ENCODE measurements at places on chromosomes 16 and 17.

GRCh38 chr16:21991621-21992020 is 9.3 kb downstream of the PDZD9 start:
- no peak for DNase-seq

- peak; percentile 94 for DNase-seq
Observed at GRCh38 chr16:85615014-85615851, 2.1 kb downstream of the GSE1 start.

GRCh38 chr17:66178642-66179041 is 13.3 kb downstream of the CEP112 start:
- no peak for DNase-seq

GRCh38 chr17:48856122-48856821 is 25.4 kb downstream of the CALCOCO2 start:
- no peak for DNase-seq

DNA sequence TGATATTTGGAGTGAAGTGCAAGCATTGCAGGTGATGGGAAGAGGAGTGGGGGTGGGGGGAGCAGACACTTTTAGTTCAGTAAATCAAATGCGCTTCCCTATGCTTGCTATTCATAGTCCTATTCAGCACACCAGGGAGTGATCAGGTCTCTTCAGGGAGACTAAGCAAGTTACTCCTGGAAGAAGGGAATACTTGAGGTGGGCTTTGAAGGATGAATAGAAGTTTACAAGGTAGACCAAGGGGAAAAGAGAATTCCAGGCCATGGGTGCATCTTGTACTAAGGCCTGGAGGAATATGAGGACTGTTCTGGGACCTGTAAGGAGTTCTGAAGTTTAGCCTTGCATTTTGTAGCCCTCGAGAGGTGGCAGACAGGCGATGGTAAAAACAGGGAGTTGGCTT is 40.1 kb upstream of the LGALS9 start:
- no peak for DNase-seq

DNA sequence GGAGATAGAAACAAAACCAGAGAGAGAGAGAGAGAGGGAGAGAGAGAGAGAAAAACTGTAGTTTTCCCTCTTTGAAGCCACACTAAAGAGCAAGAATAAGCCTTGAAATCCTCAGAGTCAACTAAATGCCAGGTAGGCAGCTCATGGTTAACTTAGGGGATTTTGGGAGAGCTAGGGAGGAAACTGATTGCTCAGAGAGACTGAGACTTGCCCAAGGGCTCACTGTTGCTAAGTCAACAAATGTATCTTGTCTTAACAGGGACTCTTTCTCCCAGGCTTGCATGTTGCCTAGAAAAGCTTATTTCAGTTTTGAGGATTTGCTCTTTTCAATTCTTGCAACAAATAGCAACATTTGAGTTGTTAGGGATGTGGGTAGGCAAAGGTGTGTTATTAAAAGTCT is 4.5 kb upstream of the SLC5A11 start:
- no peak for DNase-seq

- no peak for DNase-seq
Observed at GRCh38 chr17:12547831-12548230, 117.9 kb upstream of the MYOCD start.

GRCh38 chr16:60727851-60728250 is 1308.4 kb downstream of the CDH8 start:
- DNase-seq: no peak

DNA sequence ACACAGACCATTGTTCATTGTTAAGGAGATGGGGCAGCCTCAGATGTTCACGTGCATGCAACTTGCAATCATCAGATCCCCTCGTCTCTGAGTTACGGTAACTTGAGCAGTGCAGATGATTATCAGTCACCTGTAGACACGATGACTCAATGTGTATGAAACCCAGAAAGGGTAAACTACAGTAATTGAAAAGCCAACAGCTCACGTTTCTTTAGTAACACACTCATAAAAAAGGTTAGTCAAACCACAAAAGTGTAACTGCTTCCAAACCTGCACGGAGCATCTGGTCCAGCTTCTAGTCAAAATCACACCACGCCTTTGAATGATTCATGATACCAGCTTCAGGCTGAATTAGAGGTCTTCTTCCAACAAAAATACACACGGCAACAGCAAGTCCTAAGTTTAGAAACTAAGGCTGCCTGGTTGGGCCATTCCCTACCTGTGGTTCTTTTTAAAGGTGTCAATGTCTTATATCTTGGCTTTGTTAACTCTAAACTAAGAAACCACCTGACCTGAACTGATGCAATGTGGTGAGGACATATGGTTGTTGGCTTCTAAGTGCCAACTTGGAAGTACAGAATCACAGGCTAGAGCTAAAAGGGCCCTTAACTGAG is 32.3 kb downstream of the GRB7 start:
- peak; percentile 93 for DNase-seq

DNA sequence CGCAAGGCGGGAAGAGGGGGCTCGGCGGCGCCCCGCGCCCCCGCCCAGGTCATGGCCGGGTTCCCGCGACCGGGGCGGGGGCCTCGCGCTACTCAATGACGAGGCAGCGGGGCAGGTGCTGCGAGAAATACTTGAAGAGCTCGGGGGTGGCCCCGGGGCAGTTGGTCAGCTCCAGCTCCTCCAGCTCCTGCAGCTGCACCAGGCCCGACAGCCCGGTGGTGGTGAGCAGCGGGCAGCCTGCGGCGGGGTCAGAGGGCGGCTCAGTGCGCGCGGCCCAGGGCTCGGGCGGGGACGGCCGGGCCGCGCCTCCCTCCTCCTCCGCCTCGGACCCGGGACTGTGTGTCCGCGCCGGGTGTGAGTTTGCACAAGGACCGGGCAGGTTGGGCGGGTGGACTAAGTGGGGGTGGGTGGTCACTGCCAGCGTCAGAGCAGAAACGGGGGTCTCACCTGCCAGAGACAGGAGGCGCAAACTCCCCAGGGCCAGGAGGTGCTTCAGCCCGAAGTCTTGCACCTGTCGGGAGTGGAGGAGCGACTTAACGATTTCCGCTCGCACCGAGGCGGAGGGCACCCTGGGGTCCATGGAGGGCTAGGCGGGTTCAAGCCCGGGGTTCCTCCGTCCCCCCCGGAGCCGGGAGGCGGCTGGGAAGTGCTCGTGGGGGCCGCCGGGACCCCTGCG is 4.1 kb upstream of the WDR24 start:
- DNase-seq: no peak

- peak; percentile 97 for DNase-seq
Observed at GRCh38 chr17:52648995-52649394, 490.5 kb upstream of the CA10 start.

- peak; percentile 65 for DNase-seq
Observed at GRCh38 chr16:21083729-21084268, 66.8 kb downstream of the DNAH3 start.

DNA sequence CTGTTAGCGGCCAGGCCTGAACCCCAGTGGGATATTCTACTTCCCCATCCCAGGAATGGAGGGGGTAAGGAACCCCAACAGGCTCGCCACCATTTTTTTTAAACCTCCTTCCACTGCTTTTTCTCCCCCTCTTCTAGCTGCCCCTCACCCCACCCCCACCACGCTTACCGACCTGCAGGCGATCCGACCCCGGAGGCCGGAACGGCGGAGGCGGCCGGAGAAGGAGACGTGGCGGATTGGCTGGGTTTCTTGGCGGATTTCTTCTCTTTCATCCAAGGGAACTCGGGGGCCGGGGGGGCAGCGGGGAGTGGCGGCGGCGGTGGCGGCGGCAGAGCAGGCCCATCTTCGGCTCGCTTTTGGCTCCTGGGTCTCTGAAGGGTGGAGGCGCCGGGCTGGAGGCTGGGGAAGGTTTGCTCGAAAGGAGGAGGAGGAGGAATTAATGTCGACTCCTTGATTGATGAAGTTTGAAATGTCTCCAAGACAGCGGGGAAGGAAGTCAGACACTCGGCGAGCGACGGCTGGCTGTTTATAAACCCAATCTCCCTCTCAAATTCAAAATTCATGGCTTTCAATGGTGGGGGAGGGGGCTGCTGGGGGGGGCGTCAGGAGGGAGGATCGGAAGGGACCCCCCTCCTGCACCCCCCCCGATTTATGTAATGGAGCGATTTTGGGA is 424 bp downstream of the HOXB2 start:
- DNase-seq: no peak

- DNase-seq: no peak
Observed at GRCh38 chr16:11799509-11800381, 2.7 kb upstream of the ZC3H7A start.

DNA sequence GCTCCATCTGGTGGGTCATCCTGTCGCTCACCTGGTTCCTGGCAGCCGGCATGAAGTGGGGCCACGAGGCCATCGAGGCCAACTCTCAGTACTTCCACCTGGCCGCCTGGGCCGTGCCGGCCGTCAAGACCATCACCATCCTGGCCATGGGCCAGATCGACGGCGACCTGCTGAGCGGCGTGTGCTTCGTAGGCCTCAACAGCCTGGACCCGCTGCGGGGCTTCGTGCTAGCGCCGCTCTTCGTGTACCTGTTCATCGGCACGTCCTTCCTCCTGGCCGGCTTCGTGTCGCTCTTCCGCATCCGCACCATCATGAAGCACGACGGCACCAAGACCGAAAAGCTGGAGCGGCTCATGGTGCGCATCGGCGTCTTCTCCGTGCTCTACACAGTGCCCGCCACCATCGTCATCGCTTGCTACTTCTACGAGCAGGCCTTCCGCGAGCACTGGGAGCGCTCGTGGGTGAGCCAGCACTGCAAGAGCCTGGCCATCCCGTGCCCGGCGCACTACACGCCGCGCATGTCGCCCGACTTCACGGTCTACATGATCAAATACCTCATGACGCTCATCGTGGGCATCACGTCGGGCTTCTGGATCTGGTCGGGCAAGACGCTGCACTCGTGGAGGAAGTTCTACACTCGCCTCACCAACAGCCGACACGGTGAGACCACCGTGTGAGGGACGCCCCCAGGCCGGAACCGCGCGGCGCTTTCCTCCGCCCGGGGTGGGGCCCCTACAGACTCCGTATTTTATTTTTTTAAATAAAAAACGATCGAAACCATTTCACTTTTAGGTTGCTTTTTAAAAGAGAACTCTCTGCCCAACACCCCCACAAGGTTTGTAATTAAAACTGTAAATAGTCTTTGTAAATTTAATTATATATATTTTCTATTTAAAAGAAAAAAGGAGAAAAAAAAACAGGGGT is 1.7 kb downstream of the FZD2 start:
- DNase-seq: no peak

- no peak for DNase-seq
Observed at GRCh38 chr17:49373115-49373514, 11.1 kb upstream of the ZNF652 start.

DNA sequence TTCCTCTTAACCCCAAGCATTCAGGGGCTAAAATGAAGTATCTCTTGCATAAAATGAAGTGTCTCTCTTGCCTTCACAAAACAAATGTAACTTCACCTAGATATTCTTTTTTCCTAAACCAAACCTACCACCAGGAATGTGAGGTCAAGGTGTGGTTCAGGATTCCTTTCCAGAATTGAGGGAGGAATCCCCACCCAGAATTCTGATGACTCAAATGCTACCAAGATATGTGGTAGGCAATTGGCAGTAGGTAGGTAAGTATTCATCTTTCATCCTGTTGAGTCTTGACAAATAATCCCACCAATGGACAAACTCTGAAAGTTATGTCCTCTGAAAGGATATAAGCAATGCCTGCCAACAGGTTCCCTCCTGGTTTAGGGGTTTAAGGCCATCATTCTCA is 26.2 kb downstream of the TRIM16 start:
- no peak for DNase-seq

DNA sequence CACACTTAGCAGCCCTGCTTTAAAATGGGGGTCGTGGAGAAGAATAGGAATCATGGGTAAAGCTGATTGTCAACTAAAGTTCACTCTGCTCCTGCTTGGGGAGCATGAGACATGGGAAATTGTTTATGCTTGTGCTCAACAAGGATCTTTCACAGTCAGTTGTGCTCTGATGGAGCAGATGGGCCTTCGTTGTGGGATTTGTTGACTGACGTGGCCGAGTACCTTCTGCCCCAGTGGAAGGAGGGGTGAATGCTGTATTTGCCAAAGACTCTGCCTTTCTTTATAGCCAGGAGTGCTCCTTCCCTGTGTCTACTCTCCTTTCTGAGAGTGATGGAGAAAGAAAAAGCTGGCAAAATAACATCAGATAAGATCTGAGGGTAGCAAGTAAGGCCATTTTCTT is 11.4 kb downstream of the ARSG start:
- no peak for DNase-seq

DNA sequence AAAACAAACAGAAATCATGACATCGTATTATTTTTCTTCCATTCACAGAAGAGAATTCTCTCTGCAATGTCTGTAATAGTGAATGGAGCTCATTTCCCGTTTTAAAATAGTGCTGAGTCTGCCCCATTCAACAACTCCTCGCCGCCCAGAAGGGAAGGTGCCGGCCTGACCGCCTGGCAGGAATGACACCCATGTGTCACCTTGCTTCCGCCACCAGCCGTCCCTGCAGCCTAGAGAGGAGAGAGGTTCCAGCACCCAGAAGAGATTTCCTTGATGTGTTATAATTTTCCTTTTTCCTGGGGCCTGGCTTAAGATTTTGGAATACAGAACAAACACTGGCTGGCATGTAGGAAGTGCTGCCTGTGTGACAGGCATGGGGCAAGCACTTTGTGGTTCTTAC is 60.0 kb downstream of the MEAK7 start:
- no peak for DNase-seq

DNA sequence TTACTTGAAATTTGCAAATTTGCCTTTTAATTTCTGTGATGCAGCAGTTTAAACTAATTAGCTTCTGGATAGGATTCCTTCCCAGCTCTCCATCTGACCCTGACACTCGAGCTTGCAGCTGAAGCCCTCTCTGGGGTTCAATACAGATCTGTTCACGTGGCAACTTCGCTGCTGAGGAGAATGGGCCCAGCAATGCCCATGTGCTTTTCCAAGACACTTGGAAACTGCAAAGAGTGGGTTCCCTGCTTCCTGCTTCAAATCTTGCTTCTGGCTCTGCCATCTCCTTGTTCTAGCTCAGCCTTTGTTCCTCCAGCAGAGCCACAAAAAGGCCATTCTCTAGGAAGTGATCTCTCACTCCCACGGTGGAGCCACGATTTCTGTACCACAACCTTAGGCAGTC is 50.0 kb upstream of the IRX6 start:
- DNase-seq: no peak

- no peak for DNase-seq
Observed at GRCh38 chr17:4519361-4519788, 20.7 kb downstream of the SPNS2 start.

DNA sequence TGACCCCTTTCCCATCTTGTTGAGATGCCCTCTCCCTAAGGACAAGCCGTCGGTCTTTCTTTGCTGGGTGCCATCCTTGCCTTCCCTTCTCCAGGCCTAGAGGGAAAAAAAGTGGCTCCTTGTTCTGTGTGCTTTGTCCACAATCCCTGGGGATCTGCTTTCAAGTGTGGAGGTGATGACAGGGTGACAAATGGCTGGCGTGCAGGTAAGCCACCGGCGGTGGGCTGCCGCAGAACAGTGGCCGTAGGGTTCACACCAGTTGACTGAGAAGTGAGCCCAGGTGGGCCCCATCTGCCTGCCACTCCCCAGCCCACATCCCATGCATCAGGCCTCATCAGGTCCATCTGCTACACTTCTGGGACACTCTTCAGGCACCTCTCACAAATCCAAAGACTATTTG is 11.4 kb upstream of the CALB2 start:
- no peak for DNase-seq
